AG09319 (cell line): ENCODE measurements at places on chromosomes 2 and 18.

DNA sequence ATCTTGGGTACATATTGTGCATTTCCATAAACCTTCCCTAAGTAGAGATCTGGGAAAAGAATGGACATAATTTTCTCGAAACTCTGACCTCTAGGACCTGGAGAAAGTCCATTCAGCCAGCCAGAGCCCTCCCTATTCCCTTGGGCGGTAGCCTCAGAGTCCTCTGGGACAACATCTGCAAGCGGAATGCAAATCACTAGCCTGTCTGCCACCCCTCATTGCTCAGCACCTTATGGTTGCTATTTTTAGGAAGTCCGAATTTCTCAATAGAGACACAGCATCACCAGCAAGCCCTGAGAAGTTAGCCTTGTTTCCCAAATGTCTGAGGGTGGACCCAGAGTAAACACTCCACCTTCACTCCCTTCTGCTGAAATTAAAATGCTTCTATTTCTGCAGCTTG, 17.6 kb upstream of the CD28 start:
- peak; percentile 43 for DNase-seq

- no peak for DNase-seq
These were observed 68.7 kb downstream of the TMEM247 start for GRCh38 chr2:46548103-46548486.

GRCh38 chr2:58740426-58740825, 499.3 kb upstream of the FANCL start:
- DNase-seq = no peak

GRCh38 chr2:188379748-188380147, 88.1 kb downstream of the GULP1 start:
- DNase-seq = no peak

GRCh38 chr2:88729061-88729745, 37.7 kb downstream of the RPIA start:
- DNase-seq = no peak

DNA sequence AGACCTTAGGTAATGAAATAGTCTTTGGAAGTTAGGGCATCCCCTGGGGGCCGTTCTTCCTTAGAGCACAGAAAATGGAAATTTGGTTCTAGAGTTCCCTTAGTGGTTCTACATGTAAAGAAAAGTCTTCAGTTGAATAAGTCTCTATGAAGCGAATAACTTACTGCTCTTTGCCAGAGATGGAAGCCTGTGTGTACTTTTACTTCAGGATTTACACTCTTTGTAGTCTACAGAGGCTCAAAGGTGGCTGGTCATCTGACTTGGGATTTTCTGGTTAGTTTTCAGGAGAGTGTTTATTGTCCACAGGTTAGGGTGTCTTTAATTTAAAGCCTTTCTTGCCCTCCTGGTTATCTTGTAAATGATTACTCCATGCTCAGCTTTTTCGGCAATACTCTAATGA, 210.6 kb downstream of the ZNF521 start:
- DNase-seq = no peak

- DNase-seq = no peak
These were observed 410.6 kb upstream of the FIGN start for GRCh38 chr2:164146441-164146840.

GRCh38 chr2:74532222-74532621, 2.5 kb downstream of the HTRA2 start:
- no peak for DNase-seq

GRCh38 chr2:1806254-1806653, 61.9 kb upstream of the PXDN start:
- no peak for DNase-seq

- peak; percentile 69 for DNase-seq
These were observed 11.6 kb upstream of the OLA1 start for GRCh38 chr2:174259981-174260380.

DNA sequence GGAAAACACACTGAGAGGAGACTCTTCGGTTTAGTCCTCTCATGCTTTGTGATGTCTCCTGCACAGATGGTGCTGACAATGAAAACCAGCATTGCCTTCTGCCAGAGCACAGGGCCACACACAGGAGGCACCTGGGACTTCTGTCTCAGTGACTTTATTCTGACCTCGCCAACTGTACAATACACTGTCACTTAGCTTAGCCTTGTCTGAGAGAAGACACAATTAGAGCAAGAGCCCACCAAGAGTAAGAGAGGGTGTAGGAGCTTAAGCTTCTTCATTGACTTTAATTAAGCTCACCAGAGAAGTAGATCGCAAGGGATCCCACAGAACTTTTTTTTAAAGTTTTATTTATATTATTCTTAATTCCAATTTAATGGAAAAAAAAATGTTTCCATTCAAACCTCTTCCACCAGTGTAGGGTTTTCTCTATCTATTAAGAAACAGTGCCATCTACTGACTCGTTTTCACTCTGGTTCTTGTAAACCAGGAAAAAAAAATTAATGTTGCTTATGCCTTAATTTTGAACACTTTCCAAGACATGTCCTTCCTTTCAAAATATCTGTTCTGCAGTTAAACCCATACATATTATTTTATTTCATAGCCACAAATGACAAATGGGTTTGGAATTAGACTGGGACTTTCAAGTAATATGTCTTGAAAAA, 42.4 kb upstream of the DDX18 start:
- DNase-seq = peak; percentile 7

- DNase-seq = no peak
These were observed 39.8 kb upstream of the SMIM21 start for GRCh38 chr18:75467281-75467795.

- DNase-seq = peak; percentile 69
These were observed 38.5 kb downstream of the ROCK2 start for GRCh38 chr2:11305958-11306357.

- DNase-seq = no peak
These were observed 219.1 kb downstream of the WDPCP start for GRCh38 chr2:63369146-63369545.

- no peak for DNase-seq
These were observed 437.2 kb upstream of the LYPD1 start for GRCh38 chr2:133107058-133107815.

- DNase-seq = no peak
These were observed 226.0 kb upstream of the PXDN start for GRCh38 chr2:1970341-1970740.

DNA sequence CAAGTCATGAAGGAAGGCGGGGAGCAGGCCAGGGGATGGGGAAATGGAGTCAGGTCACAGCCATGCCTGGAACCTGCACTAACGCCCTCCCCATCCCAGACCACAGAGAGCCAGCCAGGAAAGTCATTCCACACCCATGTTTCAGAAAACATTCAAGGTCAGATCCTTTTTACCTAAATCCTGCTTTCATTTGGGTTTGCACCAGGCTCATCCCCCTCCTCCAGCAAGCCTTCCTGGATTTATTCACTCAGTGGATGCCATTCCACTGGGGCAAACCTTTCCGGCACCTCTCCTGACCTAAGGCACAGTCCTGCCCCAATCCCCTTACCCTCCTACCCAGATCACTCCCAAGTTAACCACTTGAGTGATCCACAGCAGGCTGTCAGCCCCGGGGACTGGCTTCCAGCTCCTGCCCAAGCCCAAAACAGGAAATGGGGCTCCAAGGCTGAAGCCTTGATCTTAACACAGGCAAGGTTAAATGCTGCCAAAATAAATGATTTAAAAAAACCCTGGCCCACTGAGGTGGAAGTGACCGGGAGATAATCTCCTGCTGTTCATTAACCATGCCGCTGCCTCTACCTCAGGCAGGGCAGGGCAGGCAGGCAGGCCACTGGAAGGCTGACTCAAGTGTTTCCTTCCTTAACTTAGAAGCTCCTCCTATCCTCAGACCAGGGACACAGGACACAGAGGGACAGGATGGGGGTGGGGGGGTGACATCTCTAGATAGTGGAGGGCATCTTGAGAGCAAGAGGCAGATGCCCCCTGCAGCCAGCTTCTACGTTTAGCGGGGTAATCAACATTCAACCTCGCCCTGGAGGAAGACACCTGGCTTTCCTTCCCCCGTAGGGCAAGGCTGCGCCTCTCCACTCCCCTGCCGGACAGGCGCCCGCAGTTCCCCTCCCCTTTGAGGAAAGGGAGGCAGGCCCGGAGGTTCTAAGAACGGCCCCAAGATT, 1.4 kb downstream of the RAB11FIP5 start:
- no peak for DNase-seq

DNA sequence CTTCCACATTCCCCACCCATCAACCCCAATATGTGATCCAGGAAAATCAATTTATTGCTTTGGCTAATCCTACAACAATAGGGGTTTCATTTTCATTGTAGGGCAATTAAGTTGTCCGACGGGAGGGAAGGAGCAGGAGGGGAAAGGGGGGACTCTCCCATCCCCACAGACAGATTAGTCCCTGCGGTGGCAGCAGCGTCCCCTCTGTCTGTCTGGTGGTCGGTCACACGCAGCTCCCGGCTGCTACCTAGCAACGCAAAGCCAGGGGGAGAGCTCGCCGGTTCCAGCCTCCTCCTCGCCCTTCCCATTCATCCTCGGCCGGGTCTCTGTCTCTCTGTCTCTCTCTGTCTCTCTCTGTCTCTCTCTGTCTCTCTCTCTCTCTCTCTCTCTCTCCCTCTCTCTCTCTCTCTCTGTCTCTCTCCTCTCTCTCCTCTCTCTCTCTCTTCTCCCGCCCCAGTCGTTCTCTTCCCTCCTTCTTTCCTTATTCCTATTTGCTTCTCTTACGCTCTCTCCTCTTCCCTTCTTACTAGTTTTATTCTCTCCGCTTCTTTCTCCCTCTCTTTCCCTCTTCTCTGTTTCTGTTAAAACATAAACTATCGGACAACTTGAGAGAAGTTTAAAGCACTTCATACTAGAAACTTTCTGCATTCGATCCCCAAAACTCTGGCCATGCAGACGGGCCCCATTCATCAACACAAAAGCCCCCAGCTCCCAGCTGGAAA, 1.2 kb downstream of the LRP2 start:
- no peak for DNase-seq

DNA sequence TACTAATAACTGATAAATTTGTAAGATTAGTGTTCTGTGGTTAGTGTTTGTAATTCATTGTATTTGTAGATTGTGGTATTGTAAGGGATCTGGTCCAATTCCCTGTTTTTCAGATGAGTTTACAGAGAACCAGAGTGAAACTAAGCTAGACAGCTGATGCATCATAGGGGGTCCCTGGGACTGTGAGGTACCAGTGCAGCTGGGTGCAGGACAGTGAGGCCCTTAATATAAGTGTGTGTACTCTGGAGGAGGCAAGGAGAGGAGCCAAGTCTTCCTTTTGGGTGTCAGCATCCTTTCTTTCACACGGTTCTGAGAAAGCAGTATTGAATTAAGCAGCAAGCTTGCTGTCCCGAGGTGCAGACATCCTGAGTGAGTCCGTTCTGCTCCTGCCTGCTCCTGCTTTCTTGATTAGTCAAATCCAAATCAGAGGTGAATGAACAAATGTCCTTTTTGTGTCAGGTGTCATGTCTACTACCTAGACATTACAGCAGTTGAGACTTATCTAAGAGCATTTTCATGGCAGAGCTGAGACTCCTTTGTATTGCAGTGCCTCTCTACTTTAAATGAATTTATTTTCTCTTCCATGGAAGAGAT, 194.9 kb downstream of the MCFD2 start:
- DNase-seq = no peak

DNA sequence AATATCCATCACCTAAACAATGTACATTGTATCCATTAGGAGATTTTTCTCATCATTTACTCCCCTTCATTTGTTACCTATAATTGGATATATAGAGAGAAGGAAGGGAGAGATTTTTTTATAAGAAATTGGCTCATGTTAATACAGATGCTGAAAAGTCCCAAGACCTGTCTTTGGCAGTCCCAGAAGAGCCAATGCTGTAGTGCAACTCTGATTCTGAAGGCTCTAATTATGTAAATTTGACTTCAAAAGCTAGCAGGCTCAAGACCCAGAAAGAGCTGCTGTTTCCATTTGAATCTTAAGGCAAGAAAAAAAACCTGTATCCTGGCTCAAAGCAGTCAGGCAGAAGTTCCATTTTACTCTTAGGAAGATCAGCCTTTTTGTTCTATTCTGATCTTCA, 1245.5 kb upstream of the FAM98A start:
- DNase-seq = no peak

DNA sequence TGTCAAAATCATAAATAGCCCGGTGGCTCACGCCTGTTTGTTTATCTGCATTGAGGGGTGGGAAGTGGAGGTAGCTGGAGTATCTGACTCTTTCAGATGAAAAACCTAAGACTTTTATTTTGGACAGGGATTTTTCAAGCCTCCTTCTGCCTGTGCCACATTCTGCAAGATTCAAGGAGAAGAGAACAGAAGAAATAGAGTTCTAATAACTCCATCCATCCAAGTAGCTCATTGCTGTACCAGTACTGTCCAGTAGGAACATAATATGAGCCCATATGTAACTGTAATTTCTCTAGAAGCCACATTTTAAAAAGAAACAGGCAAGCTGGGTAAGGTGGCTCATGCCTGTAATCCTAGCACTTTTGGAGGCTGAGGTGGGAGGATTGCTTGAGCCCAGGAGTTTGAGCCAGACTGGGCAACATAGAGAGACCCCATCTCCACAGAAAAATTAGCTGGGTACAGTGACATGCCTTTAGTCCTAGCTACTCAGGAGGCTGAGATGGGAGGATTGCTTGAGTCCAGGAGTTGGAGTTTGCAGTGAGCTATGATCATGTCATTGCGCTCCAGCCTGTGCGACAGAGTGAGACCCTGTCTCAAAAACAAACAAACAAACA, 35.4 kb upstream of the NT5DC4 start:
- no peak for DNase-seq
